ENCODE measurements at places on chromosomes 1 and 21.

- DNase-seq = no peak
These were observed 992 bp upstream of the C1QA start for GRCh38 chr1:22635436-22635835.

DNA sequence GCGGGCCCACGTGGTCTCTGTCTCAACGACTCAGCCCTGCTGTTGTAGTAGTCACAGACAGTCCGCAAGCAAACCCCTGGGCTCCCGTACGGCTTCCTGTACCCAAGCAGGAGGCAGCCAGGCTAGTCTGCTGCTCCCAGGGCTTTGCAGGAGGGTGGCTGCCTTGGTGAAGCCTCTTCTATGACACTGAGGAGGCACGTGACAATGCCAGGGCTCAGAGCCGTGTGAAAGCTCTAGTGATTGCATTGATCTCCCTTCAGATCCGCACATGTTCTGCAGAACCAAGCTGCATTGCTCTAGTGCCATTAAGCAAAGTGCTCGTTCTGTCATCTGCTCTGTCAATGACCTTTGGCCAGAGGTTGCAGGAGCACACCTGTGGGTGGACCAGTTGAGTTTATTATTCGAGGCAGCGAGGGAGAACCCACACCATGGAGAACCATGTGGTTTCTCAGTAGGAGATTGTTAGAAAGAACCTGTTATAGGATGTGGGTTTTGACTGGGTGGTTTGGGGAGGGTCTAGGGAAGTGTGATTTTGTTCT lies 18.0 kb downstream of the UMODL1 start:
- DNase-seq = no peak

DNA sequence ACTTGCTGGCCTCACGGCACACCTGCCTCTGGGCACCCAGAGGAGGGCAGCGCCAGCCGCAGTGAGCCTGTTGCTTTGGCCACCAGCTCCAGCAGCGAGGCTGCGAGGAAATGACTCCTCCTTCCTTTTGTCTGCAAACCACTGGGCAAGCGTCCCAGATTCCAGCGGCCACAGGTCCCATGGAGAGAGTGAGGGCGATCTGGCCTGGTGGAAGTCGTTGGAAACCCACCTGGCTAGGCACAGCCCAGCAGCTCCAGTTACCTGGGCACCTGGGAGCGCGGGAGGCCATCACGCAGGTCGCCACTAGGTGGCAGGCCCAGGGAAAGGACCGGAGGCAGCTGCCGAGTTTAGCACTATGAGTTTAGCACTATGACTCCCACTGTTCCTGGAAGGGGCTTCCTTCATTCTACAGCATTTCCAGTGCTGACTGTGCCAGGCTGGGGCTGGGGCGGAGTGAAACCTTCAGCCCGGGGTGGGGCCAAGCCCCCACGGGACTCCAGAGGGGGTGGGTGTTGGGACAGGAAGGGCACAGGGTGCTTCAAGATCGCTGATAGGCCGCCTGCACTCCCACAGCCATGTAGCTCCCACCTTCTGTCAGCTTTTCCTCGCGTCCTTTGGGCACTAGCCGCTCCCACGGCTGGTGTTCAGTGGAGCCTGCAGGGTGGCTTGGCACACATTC lies 1.1 kb upstream of the ESPN start:
- no peak for DNase-seq

DNA sequence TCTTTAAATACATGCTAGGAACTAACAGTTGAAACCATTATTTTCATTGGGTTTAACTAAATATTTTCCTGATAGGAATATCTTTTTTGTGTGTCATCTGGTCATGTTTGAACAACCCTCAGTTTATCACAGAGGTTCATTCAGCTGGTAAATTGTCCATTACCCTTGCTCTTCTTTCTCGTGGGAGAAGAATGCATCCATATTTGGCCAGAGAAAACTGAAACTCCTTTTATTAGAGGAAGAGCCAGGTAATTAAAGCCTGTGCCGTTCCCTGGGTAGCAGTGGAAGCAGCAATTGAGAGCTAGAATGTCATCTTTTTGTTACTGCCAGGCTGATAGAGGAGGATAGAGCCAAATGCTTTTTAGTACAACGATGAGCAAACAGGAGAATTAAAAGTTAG lies 587.2 kb upstream of the ZRANB2 start:
- no peak for DNase-seq

DNA sequence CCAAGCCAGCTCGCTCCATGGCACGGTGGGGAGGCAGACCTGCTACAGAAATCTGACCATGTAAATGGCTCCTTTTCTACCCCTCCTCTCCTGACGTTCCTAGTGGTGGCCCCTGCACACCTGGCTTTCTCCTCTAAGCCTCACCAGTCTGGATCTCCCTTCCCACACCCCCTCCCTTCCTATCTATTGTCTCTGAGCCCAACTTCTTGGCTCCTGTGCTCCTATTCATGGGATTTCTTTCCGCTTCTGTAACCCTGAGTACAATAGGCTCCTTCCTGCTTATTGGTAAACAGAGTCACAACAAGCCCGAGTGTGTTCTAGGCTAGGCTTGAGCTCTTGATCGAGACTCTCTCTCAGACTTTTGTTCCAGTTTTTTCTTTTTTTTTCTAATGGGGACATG lies 17.6 kb downstream of the OPTC start:
- no peak for DNase-seq

All from HS-27A (cell line).